ENCODE measurements at places on chromosomes 13 and 19. TPM values are rescaled to one million over a fixed set of nuclear protein-coding genes. Genes with fewer than 3 reads are reported as not detected.

- peak overlapping the region; percentile 42 for H3K4me3 ChIP-seq
- no peak for DNase-seq
- no peaks in the 10 kb centered on the region for H3K27me3 ChIP-seq
- peaks cover 24% of the 10 kb centered on the region for H3K4me1 ChIP-seq
Measured at GRCh38 chr19:46924874-46925547, 64.2 kb downstream of the ARHGAP35 start.

GRCh38 chr19:5697890-5698634 lies 8.0 kb downstream of the RPL36 start:
- no peaks in the 10 kb centered on the region for H3K27me3 ChIP-seq
- peaks cover 15% of the 10 kb centered on the region for H3K36me3 ChIP-seq
- H3K4me3 ChIP-seq, result no peak overlapping the region

Gene RAP2A
- total RNA-seq, result 29.5 TPM

DNA sequence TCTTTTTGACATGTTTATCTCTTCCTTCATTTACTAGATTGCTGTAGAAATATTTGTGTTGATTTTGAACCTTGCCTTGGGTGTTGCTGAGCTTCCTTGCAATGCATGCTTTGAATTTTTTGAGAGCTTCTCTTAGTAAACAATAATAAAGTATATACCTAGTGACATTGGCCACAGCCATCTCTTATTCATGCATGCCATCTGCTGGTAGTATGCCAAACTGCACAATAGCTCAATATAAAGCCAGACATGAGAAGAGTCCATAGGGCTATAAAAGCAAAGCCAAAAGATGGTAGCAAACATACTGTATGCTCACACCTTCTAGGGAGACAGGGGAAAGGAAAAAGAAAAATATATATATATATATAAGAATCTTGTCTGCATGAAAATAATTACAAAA lies 18.9 kb upstream of the ZSCAN5A start:
- H3K4me1 ChIP-seq, result no peaks in the 10 kb centered on the region
- no peaks in the 10 kb centered on the region for H3K36me3 ChIP-seq
- H3K27ac ChIP-seq, result no peak overlapping the region
- no peak overlapping the region for H3K4me3 ChIP-seq
- peaks cover 2% of the 10 kb centered on the region for H3K27me3 ChIP-seq
- DNase-seq, result no peak

GRCh38 chr19:11856596-11857250 lies 8.2 kb downstream of the ZNF439 start:
- H3K4me3 ChIP-seq, result no peak overlapping the region
- DNase-seq, result no peak
- no peak overlapping the region for H3K27ac ChIP-seq

Gene TJP3
- 7.6 TPM for total RNA-seq

DNA sequence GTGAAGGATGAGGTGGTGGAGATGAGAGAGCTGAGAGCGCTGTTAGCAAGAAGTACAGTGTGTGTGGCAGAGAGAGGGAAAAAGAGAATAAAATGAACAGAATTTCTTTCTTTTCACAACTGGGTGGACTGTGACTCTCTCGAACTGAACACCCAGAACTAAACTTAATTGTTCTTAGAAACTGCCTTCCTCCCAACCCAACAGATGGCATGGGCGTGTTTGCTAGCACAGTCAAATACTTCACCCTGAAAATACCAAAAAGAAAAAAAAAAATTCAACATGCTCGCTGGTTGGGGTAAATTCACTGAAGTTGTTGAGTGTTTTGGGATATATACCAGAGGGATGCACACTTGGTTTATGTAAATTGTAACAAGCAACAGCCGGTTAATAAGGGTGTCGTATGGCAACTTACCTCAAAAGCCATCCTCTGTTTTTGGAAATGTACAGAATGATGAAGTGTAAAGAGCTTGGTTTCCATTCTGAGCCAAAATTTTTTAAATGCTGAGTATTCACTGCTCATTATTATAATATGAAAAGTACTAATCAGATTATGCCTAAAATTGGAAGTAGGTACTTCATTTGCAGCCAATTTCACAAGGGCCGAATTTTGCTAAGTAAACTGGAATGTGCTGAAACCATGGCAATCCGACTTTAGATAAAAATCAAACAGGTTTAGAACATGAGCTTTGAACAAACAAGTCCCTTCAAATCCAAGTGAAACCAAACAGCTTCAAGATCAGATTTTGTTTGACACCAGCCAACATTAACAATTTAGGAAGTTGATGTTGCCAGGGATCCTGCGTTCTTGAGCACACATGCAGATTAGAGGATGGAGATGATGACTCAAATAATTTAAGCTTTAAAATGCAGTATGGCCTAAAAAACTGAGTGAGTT lies 115.8 kb downstream of the ZIC5 start:
- H3K27ac ChIP-seq, result no peak overlapping the region
- peaks cover 8% of the 10 kb centered on the region for H3K4me1 ChIP-seq
- DNase-seq, result no peak
- no peak overlapping the region for H3K4me3 ChIP-seq
- no peaks in the 10 kb centered on the region for H3K36me3 ChIP-seq

DNA sequence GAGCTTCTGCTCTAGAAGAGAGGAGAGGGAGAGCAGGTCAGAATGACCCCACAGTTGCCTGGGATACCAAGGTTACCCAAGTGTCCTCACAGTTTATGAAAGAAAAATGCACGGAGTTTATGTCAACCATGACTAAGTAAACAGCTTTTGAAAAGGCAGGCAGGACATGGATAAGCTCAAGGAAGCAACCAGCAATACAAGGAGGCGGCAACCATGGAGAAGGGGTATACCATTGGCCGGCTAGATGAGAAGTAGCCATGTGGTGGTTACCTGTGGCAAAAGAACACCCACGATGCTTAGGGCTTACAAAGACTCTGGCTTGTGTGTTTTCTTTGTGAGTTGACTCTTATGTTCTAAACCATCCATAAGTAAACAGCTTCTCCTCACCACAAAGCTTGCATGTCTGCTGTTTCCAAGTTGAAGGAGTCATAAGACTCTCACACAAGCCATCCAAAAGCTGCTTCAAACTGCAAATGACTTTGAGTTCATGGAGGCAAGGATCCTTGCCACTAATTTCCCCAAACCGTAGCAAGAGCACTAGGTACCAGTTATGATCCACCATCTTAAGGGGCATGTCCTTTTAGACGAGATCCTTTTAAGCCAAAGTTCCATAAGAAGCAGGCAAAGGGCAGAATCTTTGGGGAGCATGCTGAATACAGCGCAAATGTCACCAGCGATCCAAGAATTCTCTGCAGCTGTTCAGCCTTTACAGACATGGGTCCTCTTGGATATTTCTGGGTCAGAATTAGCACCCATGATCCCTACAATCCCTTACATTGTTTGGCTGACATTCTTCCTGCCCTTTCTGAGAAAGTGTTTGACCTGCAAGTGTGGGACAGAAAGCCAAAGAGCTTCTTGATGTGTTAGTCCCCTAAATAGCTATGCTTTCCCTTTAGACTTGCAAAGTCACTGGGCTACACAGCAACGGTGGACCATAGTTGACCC lies 74.8 kb upstream of the IPO5 start:
- H3K4me3 ChIP-seq, result no peak overlapping the region
- no peaks in the 10 kb centered on the region for H3K36me3 ChIP-seq
- no peak overlapping the region for H3K27ac ChIP-seq
- H3K27me3 ChIP-seq, result peaks cover 5% of the 10 kb centered on the region

GRCh38 chr13:37618554-37618953 lies 20.0 kb upstream of the POSTN start:
- H3K36me3 ChIP-seq, result no peaks in the 10 kb centered on the region
- H3K4me3 ChIP-seq, result no peak overlapping the region
- no peaks in the 10 kb centered on the region for H3K27me3 ChIP-seq
- DNase-seq, result no peak

GRCh38 chr13:94323764-94324758 lies 155.4 kb downstream of the DCT start:
- peak overlapping the region; percentile 81 for H3K4me3 ChIP-seq
- no peak for DNase-seq
- H3K27ac ChIP-seq, result peak overlapping the region; percentile 98
- peaks cover 2% of the 10 kb centered on the region for H3K27me3 ChIP-seq
- H3K36me3 ChIP-seq, result peaks cover 24% of the 10 kb centered on the region

- no peak for DNase-seq
- H3K36me3 ChIP-seq, result no peaks in the 10 kb centered on the region
- no peak overlapping the region for H3K27ac ChIP-seq
Measured at GRCh38 chr13:20993661-20994440, 67.5 kb downstream of the LATS2 start.

DNA sequence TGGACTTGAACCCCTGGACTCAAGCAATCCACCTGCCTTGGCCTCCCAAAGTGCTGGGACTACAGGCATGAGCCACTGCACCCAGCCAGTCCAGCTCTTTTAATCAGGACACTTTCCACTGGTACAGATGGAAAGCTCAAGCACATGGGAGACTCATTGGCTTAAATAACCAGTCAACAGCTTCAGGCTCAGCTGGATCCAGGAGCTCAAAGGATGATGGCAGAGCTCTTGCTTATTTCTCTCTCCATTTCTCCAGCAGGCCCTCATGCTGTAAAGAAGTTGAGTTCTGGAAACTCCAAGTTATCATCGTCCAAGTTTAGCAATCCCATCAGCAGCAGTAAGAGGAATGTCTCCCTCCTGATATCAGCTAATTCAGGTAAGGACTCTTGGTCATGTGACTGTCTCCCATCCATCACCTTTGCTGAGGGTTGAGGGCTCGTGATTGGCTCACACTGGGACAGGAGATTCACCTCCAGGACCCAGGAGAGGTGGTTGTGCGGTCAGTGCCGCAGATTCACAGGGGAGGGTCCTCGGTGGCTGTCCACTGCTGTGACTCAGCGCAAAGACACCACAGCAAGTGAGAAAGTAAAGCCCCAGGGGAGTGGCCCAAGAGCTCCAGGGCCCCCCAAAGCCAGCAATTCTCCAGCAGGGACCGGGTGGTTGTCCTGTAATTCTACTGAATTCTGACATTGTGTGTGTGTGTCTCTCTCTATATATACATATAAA lies 5.1 kb downstream of the CCL25 start:
- no peak overlapping the region for H3K4me3 ChIP-seq
- peaks cover 6% of the 10 kb centered on the region for H3K4me1 ChIP-seq

GRCh38 chr19:53553156-53553555 lies 15.2 kb downstream of the ZNF331 start:
- peaks cover 23% of the 10 kb centered on the region for H3K36me3 ChIP-seq
- no peak for DNase-seq
- peaks cover 3% of the 10 kb centered on the region for H3K4me1 ChIP-seq
- H3K27ac ChIP-seq, result peak overlapping the region; percentile 93

Gene CLEC17A
- total RNA-seq, result 0.17 TPM

GRCh38 chr13:37608750-37609339 lies 10.3 kb upstream of the POSTN start:
- H3K36me3 ChIP-seq, result no peaks in the 10 kb centered on the region
- H3K4me1 ChIP-seq, result no peaks in the 10 kb centered on the region
- no peak for DNase-seq
- H3K4me3 ChIP-seq, result no peak overlapping the region

DNA sequence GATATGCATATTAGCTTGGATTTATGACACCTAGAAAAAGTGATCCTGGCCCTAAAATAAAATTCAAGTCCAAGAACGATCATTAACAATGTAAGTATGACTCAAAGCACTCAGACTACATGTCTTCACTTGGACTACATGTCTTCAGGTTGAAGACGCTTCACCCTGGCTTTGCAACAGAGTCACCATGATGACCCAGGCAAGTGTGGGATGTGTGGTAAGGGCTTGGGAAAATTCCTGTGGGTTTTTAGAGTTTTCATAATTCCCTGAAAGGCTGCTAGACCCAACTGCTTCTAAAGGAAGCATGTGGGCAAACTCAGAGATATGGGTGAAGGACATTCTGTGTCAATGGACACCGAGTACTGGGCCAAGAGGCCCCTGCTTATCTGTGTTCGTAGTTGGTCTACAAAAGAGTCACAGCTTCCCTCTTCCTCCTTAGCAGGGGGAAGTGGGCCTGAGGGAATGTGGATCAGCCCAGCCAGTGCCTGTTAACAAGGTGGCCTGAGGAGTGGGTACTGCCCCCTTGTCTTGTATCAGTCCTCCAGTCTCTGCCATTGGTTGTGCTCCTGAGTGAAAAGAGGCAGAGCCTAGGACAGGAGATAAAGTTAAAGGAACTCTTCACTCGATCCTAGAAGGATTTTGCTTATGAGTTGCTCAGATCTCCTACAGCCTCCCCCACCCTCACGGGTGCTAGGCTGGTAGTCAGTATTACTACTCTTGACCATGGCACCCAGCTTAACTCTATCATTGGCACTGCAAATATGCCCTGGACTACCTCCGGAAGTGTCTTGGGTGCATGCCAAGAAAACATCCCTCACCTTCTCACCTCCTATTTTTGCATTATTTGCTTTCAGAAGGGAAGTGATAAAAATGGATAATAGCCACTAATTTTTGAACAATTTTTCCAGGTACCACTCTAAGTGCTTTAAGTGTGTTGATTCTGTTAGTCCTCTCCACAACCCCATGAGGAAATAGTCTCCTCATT lies 406.3 kb downstream of the COG6 start:
- H3K36me3 ChIP-seq, result peaks cover 6% of the 10 kb centered on the region
- no peak for DNase-seq
- H3K27me3 ChIP-seq, result no peaks in the 10 kb centered on the region

- H3K4me3 ChIP-seq, result peak overlapping the region; percentile 66
- H3K36me3 ChIP-seq, result peaks cover 9% of the 10 kb centered on the region
- H3K27me3 ChIP-seq, result peaks cover 46% of the 10 kb centered on the region
- peaks cover 7% of the 10 kb centered on the region for H3K4me1 ChIP-seq
Measured at GRCh38 chr19:53977429-53977990, 13.9 kb upstream of the CACNG6 start.

GRCh38 chr19:2653710-2654707 lies 48.5 kb downstream of the GNG7 start:
- no peak for DNase-seq
- no peak overlapping the region for H3K27ac ChIP-seq
- H3K36me3 ChIP-seq, result no peaks in the 10 kb centered on the region
- H3K27me3 ChIP-seq, result peaks cover 2% of the 10 kb centered on the region
- H3K4me1 ChIP-seq, result no peaks in the 10 kb centered on the region
- no peak overlapping the region for H3K4me3 ChIP-seq

GRCh38 chr19:46718157-46718933 lies 1.4 kb upstream of the PRKD2 start:
- H3K36me3 ChIP-seq, result peaks cover 31% of the 10 kb centered on the region
- H3K4me1 ChIP-seq, result peaks cover 35% of the 10 kb centered on the region
- H3K4me3 ChIP-seq, result peak overlapping the region; percentile 97
- DNase-seq, result peak; percentile 81
- H3K27me3 ChIP-seq, result no peaks in the 10 kb centered on the region

GRCh38 chr19:53876651-53877224 lies 5.3 kb upstream of the PRKCG start:
- H3K4me3 ChIP-seq, result no peak overlapping the region
- peak overlapping the region; percentile 29 for H3K27ac ChIP-seq
- H3K4me1 ChIP-seq, result peaks cover 31% of the 10 kb centered on the region
